Transverse colon (tissue), 4 donors: ENCODE measurements at places on chromosomes 4 and X.

- H3K27ac ChIP-seq: no peak overlapping the region
- H3K27me3 ChIP-seq: no peaks in the 10 kb centered on the region
- no peak overlapping the region for H3K4me3 ChIP-seq
Observed at GRCh38 chr4:113559947-113560346, 201.6 kb downstream of the CAMK2D start.

DNA sequence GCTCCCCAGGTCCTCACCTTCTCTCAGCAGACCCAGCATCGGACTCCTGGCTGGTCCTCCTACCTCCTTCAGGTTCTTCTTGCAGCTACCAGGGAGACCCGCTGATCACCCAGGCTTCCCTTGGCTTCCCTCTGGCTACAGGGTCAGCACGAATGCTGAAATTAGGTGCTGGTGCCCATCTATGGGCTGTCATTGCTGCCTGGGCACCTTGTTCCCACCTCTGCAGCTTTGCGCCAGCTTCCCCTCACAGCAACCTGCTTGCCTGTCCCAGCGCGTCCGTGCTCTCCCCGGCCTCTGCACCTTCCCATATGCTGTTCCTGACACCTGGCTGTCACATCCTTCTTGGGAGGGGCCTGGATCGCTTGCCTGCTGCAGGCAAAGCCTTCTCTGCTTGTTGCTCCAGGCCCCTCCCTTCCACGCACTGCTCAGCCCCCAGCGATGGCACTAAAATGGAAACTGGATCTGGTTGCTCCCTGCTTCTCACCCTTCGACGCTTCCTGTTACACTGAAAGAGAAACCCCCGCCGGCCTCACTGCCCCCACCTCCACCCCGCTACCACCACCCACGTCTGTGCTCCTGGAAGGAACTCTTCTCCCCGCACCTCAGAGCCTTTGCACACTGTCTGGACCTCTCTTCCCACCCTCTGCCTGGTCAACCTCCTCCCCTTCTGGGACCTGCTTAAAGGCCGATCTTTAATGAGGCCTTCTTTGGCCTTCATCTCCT is 22.2 kb downstream of the C4orf50 start:
- H3K4me3 ChIP-seq: no peak overlapping the region
- H3K36me3 ChIP-seq: no peaks in the 10 kb centered on the region
- no peak overlapping the region for H3K27ac ChIP-seq
- no peak for DNase-seq
- no peaks in the 10 kb centered on the region for H3K4me1 ChIP-seq

- no peaks in the 10 kb centered on the region for H3K36me3 ChIP-seq
- H3K27me3 ChIP-seq: no peaks in the 10 kb centered on the region
- no peak overlapping the region for H3K4me3 ChIP-seq
- no peak for DNase-seq
- peak overlapping the region; percentile 75 for H3K27ac ChIP-seq
Observed at GRCh38 chr4:87055311-87055710, 120.5 kb downstream of the AFF1 start.

DNA sequence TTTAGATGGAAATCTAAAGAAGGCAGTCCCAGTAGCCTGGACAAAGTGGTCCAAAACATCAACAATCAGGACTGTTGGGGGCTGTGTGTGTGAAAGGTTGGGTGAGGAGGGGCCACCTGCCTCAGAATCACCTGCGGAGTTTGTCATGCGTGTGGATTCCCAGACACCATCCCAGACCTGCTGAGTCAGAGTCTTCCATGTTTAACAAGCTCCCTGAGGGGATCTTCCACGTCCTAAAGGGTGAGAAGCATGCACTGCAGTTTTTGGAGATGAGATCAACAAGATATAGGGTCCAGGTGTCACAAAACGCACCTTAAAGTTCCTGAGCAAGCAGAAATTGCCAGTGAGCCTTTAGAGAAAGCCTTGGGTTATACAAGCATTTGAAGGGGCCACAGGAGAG is 207.0 kb upstream of the FAM9B start:
- no peaks in the 10 kb centered on the region for H3K4me1 ChIP-seq
- no peak for DNase-seq
- no peak overlapping the region for H3K4me3 ChIP-seq
- H3K36me3 ChIP-seq: no peaks in the 10 kb centered on the region
- H3K27me3 ChIP-seq: no peaks in the 10 kb centered on the region
- H3K27ac ChIP-seq: no peak overlapping the region

- H3K4me3 ChIP-seq: no peak overlapping the region
- DNase-seq: no peak
- no peak overlapping the region for H3K27ac ChIP-seq
Observed at GRCh38 chrX:155718972-155719586, 106.3 kb upstream of the TMLHE start.

GRCh38 chrX:12721042-12721441 is 70.2 kb upstream of the PRPS2 start:
- no peak overlapping the region for H3K27ac ChIP-seq
- no peaks in the 10 kb centered on the region for H3K4me1 ChIP-seq
- no peak overlapping the region for H3K4me3 ChIP-seq
- no peaks in the 10 kb centered on the region for H3K36me3 ChIP-seq

- no peak within 1 kb of the TSS for H3K4me3 ChIP-seq
- no peaks in the 10 kb centered on the region for H3K36me3 ChIP-seq
- peaks cover 43% of the 10 kb centered on the region for H3K27me3 ChIP-seq
- H3K27ac ChIP-seq: no peak within 1 kb of the TSS
- no peaks in the 10 kb centered on the region for H3K4me1 ChIP-seq
Observed at GRCh38 chrX:118823263-118824172, at the start of gene ZCCHC12. ZCCHC12 (plus strand) TSS chrX:118823824; CDS start chrX:118825245, 1,421 bp downstream.

DNA sequence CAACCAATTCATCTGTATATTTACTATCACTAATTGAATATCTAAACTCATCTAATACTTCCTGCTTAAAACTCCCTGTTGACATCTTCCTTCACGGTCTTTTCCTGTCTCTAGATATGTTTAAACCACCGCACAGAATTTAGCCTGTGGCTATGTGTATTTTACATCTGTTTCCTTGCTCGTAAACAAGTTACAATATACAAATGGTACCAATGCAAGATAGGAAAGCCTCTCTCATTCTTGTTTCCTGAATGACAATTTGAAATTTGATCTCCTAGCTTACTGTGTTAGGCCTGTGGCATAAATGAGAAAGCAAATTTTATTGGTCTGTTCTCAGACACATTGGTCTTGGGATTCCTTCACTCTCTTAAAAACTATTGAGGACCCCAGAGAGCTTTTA is 89.7 kb upstream of the PCDH7 start:
- H3K27ac ChIP-seq: no peak overlapping the region
- no peaks in the 10 kb centered on the region for H3K4me1 ChIP-seq
- no peak for DNase-seq
- no peak overlapping the region for H3K4me3 ChIP-seq
- H3K36me3 ChIP-seq: no peaks in the 10 kb centered on the region

- no peaks in the 10 kb centered on the region for H3K36me3 ChIP-seq
- no peak for DNase-seq
- no peak overlapping the region for H3K4me3 ChIP-seq
- H3K27ac ChIP-seq: no peak overlapping the region
Observed at GRCh38 chr4:186592445-186592844, 37.1 kb upstream of the MTNR1A start.

DNA sequence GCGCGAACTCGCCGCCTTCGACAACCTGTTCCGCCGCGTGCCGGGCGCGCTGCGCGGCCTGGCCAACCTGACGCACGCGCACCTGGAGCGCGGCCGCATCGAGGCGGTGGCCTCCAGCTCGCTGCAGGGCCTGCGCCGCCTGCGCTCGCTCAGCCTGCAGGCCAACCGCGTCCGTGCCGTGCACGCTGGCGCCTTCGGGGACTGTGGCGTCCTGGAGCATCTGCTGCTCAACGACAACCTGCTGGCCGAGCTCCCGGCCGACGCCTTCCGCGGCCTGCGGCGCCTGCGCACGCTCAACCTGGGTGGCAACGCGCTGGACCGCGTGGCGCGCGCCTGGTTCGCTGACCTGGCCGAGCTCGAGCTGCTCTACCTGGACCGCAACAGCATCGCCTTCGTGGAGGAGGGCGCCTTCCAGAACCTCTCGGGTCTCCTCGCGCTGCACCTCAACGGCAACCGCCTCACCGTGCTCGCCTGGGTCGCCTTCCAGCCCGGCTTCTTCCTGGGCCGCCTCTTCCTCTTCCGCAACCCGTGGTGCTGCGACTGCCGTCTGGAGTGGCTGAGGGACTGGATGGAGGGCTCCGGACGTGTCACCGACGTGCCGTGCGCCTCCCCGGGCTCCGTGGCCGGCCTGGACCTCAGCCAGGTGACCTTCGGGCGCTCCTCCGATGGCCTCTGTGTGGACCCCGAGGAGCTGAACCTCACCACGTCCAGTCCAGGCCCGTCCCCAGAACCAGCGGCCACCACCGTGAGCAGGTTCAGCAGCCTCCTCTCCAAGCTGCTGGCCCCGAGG is 27.0 kb downstream of the NYX start:
- no peaks in the 10 kb centered on the region for H3K27me3 ChIP-seq
- no peak overlapping the region for H3K27ac ChIP-seq
- H3K4me3 ChIP-seq: no peak overlapping the region
- DNase-seq: no peak
- H3K4me1 ChIP-seq: no peaks in the 10 kb centered on the region

- H3K27me3 ChIP-seq: no peaks in the 10 kb centered on the region
- DNase-seq: no peak
- H3K36me3 ChIP-seq: no peaks in the 10 kb centered on the region
- no peak overlapping the region for H3K27ac ChIP-seq
Observed at GRCh38 chr4:71867598-71867997, 83.7 kb upstream of the GC start.

DNA sequence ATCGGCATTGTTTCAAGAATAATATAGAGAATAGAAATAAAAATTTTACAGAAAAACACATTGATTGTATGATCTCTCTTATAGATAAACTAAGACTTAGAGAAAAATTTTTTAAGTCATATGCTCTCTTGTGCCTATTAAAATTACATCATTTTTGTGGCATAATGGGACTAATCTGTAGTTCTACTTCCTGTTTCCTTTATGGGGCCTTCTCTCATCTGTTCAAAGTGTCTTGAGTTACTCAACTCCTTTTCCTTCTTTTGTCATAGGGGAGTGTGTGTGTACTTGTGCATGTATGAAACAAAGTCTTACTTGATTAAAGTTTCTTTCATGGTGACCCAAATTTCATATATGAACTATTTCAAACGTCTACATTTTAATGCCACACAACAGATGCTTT is 1448.9 kb upstream of the TENM3 start:
- H3K27ac ChIP-seq: no peak overlapping the region
- H3K4me3 ChIP-seq: no peak overlapping the region
- no peaks in the 10 kb centered on the region for H3K36me3 ChIP-seq
- no peaks in the 10 kb centered on the region for H3K27me3 ChIP-seq
